Coronary artery (tissue), 2 donors: ENCODE measurements at places on chromosomes 7 and 10.

DNA sequence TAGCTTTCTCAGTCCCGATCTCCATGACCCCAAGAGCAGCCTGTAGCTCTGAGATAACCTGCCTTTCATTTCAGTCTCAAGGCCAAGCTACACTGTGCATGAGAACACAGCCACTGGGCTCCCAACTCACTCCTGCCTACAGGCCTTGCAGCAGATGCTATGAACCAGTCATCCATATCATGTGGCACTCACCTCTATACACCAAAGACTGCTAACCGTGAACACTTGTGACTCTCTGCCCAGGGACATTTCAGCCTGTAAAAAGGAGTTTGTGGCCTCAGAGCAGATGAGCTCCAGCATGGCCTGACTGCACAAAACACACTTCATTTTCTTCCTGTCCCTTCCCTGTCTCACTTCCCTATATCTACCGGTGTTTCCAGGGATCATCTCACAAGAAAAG, 56.9 kb upstream of the NPY start:
- no peak for DNase-seq

DNA sequence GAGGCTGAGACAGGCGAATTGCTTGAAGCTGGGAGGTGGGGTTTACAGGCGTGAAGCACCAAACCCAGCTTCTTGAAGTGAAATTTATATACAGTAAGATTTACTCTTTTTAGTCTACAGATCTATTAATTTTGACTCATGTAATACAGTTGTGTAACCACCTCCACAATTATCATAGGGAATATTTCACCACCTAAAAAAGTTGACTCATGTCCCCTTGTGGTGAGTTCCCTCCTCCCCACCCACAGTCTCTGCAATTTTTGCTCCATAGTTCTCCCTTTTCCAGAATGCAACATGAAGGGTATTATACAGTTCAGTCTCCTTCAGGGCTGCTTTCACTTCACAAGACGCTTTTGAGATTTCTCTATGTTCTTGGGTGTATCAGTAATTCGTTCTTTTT, 156.8 kb downstream of the FAM107B start:
- DNase-seq, result no peak

GRCh38 chr7:30750683-30751650, 968 bp upstream of the INMT start:
- DNase-seq, result peak; percentile 92

DNA sequence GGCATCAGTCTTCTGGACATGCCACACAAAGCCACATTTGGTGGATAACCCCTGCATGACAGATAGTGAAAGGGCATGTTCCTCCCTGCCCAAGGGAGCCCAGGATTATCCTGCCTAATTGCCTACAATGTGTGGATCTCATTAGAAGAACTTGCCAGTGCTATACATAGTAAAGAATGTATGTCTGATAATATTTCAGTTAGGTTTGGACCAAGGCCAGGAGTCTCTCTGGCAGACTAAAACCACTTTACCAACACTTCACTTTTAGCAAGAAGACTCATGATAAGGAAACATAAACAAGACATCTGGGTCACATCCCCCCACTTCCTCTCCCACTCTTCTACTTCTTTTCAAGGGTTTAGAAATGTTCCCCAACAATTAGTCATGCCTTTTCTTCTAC, 196.7 kb downstream of the MTERF1 start:
- no peak for DNase-seq

DNA sequence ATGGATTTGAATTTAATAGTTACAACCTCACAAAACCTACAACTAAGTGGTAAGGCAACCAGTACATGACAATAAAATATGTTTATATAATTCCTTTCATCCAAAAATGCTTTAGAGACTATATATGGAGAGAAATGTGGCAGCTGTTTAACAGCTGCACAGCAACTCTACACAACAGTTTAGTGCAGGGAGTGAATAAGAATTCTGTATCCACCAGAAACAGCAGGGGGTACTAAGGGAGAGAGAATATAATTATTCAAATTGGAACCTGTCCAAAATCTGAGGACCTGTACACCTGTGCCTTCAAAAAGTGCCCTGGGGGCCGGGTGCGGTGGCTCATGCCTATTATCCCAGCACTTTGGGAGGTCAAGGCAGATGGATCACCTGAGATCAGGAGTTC, 49.6 kb downstream of the POLL start:
- DNase-seq, result no peak

DNA sequence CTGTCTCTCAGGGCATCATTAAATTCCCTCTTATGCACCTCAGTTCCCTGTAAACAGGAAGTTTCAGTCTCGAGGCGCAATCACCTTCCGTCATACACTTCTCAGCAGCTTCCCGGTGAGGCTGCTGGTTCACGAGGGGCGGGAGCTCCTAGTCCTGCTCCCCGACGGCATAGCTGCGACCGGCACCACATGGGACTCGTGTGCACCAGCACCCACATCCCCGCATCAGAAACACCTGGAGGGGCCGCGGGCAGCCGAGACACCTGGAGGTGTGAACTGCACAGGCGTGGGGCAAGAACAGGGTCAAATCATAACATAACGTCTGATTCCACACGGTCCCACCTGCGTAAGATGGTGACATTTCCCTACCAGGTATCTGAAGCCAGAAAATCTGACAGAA, 52.7 kb downstream of the DIP2C start:
- no peak for DNase-seq

GRCh38 chr10:72729528-72729927, 37.6 kb downstream of the MCU start:
- no peak for DNase-seq

DNA sequence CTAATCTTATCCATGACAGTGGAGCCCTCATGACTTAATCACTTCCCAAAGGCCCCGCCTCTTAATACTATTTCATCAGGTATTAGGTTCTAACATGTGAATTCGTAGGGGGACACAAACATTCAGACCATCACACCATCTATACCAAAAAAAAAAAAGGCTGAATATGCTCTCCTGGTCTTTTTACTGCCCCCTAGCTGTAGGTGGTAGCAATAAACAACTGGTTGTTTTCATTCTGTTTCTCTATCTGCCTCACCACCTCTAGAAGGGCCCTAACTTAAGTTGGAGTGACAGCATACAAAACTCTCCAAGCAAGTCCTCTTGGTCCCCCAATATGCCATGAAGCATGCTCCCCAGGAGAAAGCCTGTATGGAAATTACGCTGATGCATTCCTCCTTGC, 94.1 kb downstream of the GRM8 start:
- DNase-seq, result no peak

DNA sequence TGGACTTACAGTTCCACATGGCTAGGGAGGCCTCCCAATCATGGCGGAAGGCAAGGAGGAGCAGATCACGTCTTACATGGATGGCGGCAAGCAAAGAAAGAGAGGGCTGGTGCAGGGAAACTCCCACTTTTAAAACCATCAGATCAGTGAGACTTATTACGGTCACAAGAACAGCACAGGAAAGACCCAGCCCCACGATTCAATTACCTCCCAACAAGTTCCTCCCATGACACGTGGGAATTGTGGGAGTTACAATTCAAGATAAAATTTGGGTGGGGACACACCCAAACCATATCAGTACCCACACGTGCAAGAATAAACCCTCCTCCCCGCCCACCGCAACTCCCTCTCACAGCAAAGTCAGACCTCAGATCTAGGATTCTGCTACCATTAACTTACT, 4.5 kb upstream of the AIFM2 start:
- peak; percentile 45 for DNase-seq

DNA sequence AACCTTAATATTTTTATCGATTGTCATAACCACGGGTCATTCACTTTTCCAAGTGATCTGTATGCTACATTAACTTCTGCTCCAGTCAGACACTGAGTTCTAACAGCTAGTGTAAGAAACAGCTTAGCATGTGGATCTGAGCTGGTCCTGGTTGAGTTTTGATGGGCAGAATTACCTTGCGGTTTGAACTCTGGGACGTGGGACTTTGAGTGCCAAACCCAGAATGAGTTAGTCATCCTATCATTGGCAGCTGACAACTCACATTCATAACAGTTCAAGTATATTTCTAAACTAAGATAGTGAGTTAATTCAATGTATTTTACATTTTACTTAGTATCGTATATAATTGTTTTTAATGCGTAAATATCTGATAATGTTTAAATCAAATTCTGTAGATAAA, 43.2 kb downstream of the C7orf33 start:
- DNase-seq, result no peak

GRCh38 chr10:74962517-74962916, 136.1 kb downstream of the KAT6B start:
- no peak for DNase-seq

DNA sequence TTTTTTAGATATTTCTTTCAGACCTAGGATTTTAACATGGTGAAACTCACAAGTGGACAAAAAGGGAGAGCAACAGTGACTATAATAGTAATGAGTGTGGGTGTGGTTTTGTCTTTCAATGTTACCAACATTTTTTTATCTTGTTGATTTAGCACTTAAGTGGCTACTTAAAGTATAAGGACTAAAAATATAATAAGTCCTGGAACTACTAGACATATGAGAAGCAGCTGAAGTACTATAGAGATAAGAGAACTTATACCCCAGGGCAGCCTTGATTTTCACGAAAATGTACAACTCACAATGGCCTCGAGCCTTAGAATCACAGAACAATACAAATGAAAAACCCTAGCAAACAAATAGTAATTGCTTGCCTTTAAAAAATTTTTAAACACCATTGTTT, 1151.8 kb downstream of the TYW1 start:
- DNase-seq, result no peak

DNA sequence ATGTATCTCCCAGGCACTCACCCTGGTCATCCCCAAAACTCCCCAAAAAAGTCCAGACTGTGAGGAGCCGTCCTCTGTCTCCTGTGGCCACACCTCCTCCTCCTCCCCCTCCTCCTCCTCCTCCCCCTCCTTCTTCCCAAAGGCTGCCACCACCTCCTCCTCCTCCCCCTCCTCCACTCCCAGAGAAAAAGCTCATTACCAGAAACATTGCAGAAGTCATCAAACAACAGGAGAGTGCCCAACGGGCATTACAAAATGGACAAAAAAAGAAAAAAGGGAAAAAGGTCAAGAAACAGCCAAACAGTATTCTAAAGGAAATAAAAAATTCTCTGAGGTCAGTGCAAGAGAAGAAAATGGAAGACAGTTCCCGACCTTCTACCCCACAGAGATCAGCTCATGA, 7.1 kb downstream of the LMOD2 start:
- DNase-seq, result no peak

DNA sequence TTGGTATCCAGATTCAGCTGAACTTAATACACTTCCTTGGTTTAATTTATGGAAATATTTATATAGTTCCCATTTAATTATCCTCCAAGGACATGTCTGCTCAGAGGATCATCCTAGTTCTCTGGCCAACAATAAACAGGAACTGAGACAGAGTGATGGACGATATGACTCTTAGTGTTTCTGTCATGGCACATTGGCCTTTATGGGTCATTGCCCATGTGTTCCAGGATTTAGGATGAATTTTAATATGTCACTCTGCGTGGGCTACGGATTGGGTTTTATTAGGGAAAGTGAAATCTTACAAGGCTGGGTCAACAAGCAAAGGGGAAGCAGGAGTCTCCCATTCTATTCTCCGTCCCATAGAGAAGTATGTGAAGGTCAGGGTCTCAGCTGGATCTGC, 18.8 kb upstream of the TNPO3 start:
- DNase-seq, result no peak

DNA sequence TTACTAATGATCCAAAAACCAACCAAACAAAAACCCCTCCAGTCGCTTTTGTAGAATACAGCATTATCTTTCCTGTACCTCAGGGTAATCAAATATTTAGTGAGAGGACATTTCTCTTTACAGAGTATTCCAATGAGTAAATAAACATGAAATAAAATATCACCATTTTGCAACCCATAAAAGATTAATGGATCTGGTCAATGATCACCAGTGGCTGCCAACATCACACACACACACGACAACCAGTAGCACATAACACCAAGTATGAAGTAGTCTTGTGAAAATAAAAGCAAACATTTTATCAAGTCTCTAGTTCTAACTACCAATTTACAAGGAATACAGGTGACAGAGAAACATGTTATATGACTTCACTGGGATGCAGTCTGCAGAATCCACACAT, 188.6 kb upstream of the IMMP2L start:
- DNase-seq, result no peak

GRCh38 chr7:151340794-151341356, 737 bp upstream of the NUB1 start:
- no peak for DNase-seq

DNA sequence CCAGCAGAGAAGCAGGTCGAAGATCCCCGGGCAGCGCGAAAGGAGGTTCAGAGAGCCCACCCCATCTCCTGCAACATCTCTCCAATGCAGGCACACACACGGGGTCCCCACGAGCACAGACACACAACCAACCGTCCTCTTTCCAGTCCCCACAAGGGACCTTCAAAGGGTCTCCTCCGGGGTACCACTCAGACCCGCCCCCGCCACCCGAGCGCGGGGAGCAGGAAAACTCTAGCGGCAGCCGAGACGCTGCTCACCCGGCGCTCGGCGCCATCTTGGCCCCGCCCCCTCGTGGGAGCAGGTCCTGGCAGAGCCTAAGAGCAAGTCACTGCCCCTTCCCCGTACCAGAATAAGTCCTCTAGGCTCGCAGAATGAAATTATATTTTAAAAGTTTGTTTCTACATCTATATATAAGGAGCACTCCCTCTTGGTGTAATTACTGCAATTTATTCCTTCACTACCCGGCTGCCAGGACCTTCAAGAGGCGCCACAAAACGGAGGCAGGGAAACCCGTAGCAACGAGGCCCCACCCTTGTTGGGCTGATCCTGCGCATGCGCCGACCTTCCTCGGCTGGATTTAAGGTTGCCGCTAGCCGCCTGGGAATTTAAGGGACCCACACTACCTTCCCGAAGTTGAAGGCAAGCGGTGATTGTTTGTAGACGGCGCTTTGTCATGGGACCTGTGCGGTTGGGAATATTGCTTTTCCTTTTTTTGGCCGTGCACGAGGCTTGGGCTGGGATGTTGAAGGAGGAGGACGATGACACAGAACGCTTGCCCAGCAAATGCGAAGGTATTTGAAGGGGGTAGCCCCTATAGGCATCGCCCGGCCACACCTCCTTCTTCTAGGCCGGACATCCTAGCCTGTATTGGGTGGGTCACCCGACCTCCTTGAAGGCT, at the start of the genes CNPY4 and TAF6:
CNPY4 (plus strand) TSS at position 563 of the 898 bp plus-strand sequence; CDS start at position 674, 111 bp downstream.
TAF6 (minus strand) TSS at position 287 of the 898 bp plus-strand sequence. CDS start 5,149 bp downstream, outside the sequence.
- DNase-seq, result peak; percentile 94

GRCh38 chr10:126940670-126941310, 35.6 kb downstream of the DOCK1 start:
- no peak for DNase-seq

- DNase-seq, result no peak
These were observed 10.4 kb downstream of the FFAR4 start for GRCh38 chr10:93576888-93577287.

DNA sequence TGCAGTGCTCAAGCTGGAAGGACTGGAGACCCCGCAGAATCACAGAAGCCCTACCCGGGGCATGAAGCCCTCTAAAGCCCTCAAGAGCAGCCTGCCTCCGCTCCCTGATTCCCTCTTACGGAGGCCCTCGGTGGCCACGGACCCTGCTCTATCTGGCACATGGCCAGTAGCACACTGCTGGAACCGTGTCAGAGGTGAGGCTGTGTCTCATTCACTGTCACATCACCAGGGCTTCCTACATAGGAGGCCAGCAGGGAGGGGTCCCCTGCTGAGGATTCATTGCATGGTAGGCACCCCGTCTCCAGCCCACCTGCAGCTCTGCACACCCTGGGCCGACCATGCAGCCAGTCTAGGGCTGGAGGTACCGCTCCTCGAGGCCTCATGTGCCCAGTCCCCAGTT, 259.2 kb downstream of the TNS3 start:
- peak; percentile 62 for DNase-seq

GRCh38 chr10:124288486-124288885, 130.2 kb downstream of the OAT start:
- no peak for DNase-seq
